Activated naive CD8-positive, alpha-beta T cell treated with anti-CD3 and anti-CD28 coated beads for 36 hours (primary cell): ENCODE measurements at places on chromosomes 7 and 10. TPM values are rescaled to one million over a fixed set of nuclear protein-coding genes. Genes with fewer than 3 reads are reported as not detected.
A peak's percentile ranks its signal among the peaks of the same experiment; 100 is the strongest.

DNA sequence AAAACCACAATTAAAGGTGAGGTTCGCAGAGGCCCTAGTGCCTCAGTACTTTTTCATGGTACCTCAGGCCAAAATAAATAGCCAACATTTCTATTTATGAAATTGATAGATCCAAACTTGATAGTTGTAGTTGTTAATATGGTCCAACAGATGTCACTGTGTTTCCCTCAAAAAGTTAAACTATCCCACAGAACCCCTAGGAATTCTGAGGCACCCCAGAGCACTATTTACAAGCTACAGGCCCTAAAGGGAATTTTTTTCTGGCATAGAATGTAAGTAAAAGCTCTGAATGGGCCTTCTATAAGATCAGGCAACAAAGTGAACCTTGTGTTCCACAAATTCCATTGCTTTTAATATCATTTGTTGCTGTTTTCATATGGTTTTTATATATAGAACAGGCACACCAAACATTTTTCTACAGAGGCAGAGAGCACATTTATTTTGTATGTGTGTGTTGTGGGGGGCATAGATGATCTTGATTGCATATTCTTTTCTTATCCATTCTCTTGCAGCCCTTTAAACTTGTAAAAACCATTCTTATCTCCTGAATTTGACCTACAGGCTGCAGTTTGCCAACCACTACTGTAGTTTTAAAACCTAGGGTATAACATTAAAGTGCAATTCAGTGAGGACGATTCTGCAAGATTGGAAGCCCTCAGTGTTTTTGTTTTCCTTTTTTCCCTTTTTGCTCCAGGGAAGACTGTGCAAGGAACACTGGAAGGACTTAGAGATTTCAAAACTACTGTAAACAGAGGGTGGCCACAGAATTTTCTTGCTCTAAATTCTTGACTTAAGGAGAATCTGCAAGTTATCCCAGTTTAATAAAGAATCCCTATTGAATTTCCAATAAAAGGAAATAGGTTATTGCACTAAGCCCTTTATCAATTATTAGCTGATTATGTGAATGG lies 3.5 kb upstream of the ARL4A start:
- DNase-seq, result no peak

DNA sequence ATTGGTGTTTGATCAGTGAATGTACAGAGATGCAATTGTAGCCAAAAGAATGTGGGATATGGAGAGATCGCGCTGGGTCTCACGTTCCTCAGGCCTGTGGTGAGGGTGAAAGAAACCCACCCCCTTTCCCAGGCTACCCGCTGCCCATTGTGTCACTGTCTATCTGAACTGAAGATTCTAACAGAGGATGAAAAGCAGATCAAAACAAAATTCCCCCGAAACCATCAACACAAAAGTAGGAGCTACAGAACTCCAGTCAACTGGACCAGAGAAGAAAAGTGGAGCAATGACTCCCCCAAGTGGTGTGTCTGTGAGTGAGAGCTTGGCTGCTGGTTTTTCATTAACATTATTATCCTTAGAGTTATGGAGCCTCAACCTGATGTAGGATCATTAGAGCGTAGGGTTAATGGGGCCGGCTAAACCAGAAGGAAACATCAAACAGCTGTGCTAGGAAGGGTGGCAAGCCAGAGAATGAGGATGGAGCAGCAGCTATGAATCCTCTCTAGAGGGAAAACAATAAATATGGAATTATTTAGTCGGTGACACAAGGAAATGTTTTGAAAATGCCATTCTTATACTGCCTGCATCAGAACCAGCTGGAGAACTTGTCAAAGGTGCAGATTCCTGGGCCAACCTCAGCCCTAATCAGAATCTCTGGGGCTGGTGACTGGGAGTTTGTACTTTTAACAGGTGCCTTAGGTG lies 38.3 kb downstream of the AKR1B1 start:
- no peak for DNase-seq

DNA sequence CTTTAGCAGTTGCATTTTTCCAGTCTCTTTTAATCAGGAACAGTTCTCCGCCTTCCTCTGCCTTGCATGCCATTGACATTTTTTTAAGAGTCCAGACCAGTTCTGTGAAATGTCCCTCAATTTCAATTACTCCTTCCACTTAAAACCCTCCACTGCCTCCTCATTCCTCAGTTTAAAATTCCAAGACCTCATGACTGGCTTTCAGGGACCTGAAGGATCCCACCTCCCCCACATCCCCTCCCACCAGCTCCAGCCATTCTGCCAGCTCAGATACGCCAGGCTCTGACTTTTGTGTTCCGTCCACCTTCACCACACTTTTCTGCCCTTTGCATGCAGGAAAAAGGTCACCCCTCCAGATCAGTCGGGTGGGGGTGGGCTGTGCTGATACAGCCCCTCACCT lies 8.7 kb downstream of the TNRC18 start:
- no peak for DNase-seq

DNA sequence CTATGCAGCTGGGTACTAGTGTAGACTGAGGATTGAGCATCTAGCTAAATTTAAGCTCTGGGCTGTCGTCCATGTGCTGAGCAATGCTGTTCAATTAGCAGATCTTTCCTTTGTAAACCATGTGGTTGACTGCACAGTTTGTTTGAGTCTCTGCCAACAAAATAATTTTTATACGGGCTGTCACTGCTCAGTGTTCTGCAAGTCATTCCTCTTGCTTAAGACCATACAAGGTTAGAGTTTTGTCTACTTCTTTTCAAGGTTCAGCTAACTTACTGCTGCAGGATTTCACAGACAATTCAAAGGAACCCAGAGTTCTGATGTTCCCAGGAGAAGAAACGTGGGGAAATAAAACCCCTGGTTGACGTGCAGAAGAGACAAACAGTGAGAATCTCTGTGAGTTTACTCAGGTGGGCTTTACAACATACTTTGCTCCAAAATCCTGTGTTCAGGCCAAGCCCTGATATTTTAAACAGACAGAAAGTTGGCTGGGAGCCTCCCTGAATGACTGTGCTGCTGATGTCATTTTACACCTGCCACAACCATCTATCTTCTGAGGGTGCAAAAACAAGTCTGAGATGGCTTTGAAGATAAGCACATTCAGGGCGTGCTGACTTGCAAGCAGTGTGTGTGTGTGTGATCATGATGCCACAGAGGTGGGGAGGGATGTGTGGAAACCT lies 177.1 kb upstream of the SVIL start:
- peak; percentile 2 for DNase-seq

DNA sequence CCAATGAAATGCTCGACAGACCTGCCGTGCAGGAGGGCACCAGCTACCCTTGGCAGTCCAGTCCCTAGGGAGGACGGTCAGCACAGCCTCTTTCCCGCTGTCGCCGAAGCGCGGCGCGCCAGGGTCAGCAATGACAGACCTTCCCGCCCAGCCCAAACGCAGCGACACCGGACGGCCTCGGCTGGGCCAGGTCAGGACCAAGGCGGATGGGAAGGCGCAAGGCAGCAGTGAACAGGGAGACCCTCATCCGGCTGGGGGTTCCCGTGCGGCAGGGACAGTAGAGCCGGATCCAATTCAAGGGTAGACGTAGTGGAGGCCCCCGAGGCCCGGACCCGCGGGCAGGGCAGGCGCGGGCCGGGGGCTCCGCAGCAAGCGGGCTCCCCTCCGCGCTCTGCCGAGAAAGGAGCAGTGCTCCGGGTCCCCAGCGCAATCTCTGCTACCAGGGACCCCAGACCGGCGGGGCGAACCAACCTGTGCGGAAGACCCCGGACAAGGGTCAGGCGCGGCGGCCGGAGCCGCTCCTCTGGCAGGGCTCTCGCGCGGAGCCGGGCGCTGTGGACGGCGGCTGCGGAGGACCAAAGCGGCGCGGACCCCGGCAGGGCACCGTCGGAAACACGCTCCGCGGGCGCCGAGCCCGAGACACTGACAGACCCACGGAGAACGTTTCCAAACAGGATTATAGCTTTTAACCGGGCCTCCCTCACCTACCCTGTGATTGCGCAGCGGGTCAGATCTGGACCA lies at the start of gene SEC31B:
TSS of gene SEC31B (minus strand) at position 551 of the 741 bp plus-strand sequence. CDS start 2,909 bp downstream, outside the sequence.
- no peak for DNase-seq

GRCh38 chr10:26357203-26357602 lies 80.9 kb upstream of the APBB1IP start:
- DNase-seq, result no peak

GRCh38 chr7:141737118-141737835 lies 881 bp upstream of the SSBP1 start:
- DNase-seq, result no peak

DNA sequence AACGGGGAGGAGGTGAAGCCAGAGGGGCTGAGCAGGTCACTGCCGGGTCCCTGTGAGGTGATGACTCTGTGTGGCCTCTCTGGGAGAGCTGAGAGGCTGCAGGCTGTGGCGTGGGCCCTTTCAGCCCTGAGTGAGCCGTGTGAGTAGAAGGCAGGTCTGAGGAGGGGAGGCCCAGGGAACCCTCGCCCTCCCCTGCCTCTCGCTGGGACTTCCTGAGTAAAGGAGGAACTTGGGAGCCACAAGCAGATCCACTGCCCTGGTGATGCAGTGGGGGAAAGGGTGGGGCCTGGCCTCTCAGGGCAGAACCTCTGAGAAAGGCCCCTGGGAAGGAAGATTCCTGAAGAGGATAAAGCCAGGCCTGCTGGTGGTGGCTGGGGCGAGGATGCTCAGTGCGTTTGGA lies 22.8 kb downstream of the EEPD1 start:
- no peak for DNase-seq

Gene NPY
- total RNA-seq, result not detected

Gene CREB5
- 2.4 TPM for total RNA-seq

Gene PDE1C
- total RNA-seq, result not detected

Gene PRPS1L1
- not detected for total RNA-seq

Gene CAV1
- 1.4 TPM for total RNA-seq

Gene HOXA9
- not detected for total RNA-seq

Gene ZNF22
- total RNA-seq, result 47.6 TPM

Gene IFIT1B
- total RNA-seq, result not detected

Gene GPRIN2
- not detected for total RNA-seq

Gene CCL24
- total RNA-seq, result not detected
